Activated naive CD8-positive, alpha-beta T cell treated with anti-CD3 and anti-CD28 coated beads for 36 hours (primary cell): ENCODE measurements at places on chromosomes 12 and 14. TPM values are rescaled to one million over a fixed set of nuclear protein-coding genes. Genes with fewer than 3 reads are reported as not detected.

PTPRQ gene
- not detected for total RNA-seq

PTPN6 gene
- total RNA-seq = 457 TPM

SRRM4 gene
- not detected for total RNA-seq

GRCh38 chr14:100376751-100377171 is 53.6 kb downstream of the SLC25A47 start:
- peak overlapping the region; percentile 88 for H3K4me3 ChIP-seq
- peaks cover 35% of the 10 kb centered on the region for H3K4me1 ChIP-seq
- no peak for DNase-seq
- H3K36me3 ChIP-seq = peaks cover 39% of the 10 kb centered on the region

GRCh38 chr12:115722181-115722580 is 555.3 kb downstream of the MED13L start:
- no peak for DNase-seq
- no peaks in the 10 kb centered on the region for H3K4me1 ChIP-seq
- no peaks in the 10 kb centered on the region for H3K36me3 ChIP-seq
- H3K27me3 ChIP-seq = peaks cover 10% of the 10 kb centered on the region

- no peak overlapping the region for H3K4me3 ChIP-seq
- no peaks in the 10 kb centered on the region for H3K27me3 ChIP-seq
- H3K27ac ChIP-seq = no peak overlapping the region
- no peaks in the 10 kb centered on the region for H3K36me3 ChIP-seq
These were observed 14.1 kb downstream of the PLCZ1 start for GRCh38 chr12:18723752-18724151.

DNA sequence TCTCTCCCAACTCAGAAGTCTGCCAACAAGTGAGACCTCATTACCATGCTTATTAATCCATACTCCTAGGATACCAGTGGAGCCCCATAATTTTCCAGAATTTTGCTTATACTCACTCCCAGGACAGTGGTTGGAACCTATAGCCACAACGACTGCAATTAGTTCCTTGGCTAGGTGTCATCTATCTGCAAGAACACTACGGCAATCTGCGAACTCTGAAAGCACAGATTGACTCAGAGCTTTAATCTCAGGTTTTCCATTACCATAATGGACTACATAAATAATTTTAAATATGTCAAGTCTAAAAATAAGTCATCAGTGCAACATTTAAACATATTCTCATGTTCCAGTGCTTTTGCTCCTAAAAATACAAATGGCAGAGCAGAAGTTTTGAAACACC is 33.4 kb downstream of the TMTC3 start:
- H3K36me3 ChIP-seq = peaks cover 38% of the 10 kb centered on the region
- DNase-seq = no peak
- no peaks in the 10 kb centered on the region for H3K27me3 ChIP-seq
- no peak overlapping the region for H3K4me3 ChIP-seq
- H3K4me1 ChIP-seq = no peaks in the 10 kb centered on the region

DNA sequence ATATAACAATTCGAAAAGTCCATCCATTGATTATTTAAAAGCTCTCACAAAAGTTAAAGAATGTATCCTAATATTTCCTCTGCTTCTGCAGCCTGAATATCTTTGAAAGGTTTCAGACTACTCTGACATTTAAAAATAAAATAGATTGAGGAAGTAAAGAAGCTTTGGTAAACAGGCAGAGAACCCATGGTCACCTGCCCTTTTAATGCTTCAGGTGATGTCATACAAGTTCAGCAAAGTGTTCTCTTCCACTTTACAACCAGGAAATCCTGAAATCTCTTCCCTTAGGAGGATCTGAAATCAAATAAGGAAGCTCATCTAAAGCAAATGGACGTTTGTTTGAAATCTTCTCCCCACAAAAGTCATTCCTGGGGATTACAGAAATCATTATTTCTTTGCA is 322.4 kb downstream of the PDZRN4 start:
- H3K36me3 ChIP-seq = no peaks in the 10 kb centered on the region
- H3K4me3 ChIP-seq = no peak overlapping the region
- no peak overlapping the region for H3K27ac ChIP-seq
- peaks cover 26% of the 10 kb centered on the region for H3K27me3 ChIP-seq
- no peak for DNase-seq
- no peaks in the 10 kb centered on the region for H3K4me1 ChIP-seq

- H3K4me1 ChIP-seq = peaks cover 17% of the 10 kb centered on the region
- no peak overlapping the region for H3K27ac ChIP-seq
- H3K36me3 ChIP-seq = peaks cover 4% of the 10 kb centered on the region
- H3K4me3 ChIP-seq = no peak overlapping the region
- no peaks in the 10 kb centered on the region for H3K27me3 ChIP-seq
These were observed 31.1 kb downstream of the ATF7 start for GRCh38 chr12:53594897-53595615.

DNA sequence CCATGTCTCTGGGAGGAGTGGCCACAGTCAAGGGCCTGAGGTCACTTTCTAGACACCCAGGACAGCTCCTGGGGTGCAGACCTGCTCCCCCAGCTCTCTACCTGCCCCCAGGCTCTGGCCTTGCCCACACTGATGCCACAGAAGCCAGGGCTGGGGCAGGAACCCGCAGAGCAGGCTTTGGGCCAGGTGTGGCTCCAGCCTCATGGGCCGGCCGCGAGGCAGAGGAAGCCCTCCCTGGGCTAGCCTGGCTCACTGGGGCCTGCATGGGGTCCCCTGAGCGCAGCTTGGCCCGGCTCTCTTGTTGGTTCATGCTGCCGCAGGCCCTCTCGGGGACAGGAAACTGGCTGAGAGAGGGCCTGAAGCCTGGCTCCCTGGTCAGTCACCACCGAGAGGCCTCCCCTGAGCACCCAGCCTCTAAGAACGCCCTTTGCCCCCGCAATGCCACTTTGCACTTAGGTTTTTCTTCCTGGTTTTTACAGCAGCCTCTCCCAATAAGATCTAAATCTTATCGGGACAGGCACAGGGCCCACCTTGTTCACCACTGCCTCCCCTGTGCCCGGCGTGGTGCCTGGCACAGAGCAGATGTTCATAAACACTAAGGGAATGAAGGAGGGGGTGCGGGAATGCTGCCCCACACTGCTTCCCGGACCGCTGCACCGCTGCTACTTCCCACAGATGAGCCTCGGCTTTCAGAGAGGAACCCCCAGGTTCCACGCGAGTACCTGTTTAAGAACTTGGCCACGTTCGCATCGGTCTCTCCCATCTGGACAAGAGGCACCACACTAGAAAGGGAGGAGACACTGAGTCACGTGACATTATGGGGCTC is 14.7 kb downstream of the MMAB start:
- no peaks in the 10 kb centered on the region for H3K4me1 ChIP-seq
- H3K27me3 ChIP-seq = no peaks in the 10 kb centered on the region
- H3K36me3 ChIP-seq = peaks cover 17% of the 10 kb centered on the region
- no peak overlapping the region for H3K27ac ChIP-seq
- DNase-seq = no peak

DNA sequence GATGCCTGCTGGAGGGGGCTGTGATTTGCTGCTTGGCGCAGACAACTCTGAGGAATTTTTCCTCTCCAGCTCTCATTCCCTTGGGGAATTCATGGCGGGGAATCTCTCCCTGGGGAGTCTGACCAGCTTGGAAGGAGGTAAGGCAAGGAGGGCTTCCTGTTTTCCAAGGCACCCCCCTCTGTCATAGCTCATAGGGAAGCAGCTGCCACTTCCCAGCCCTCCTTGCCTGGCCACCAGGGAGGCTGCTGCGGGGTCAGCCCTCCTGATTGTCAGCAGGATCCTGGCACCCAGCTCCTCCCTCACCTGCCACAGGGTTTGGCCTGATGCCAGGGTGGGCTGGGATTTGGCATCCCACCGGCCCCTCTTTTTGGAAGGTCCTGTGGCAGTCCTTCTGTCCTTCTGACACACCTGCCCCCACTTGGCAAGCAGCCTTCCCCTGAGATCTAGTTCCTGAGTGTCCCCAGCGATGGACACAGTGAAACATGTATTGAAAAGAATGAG is 74.9 kb downstream of the TSPAN9 start:
- no peak overlapping the region for H3K4me3 ChIP-seq
- no peaks in the 10 kb centered on the region for H3K36me3 ChIP-seq
- peaks cover 17% of the 10 kb centered on the region for H3K27me3 ChIP-seq
- no peak for DNase-seq

DNA sequence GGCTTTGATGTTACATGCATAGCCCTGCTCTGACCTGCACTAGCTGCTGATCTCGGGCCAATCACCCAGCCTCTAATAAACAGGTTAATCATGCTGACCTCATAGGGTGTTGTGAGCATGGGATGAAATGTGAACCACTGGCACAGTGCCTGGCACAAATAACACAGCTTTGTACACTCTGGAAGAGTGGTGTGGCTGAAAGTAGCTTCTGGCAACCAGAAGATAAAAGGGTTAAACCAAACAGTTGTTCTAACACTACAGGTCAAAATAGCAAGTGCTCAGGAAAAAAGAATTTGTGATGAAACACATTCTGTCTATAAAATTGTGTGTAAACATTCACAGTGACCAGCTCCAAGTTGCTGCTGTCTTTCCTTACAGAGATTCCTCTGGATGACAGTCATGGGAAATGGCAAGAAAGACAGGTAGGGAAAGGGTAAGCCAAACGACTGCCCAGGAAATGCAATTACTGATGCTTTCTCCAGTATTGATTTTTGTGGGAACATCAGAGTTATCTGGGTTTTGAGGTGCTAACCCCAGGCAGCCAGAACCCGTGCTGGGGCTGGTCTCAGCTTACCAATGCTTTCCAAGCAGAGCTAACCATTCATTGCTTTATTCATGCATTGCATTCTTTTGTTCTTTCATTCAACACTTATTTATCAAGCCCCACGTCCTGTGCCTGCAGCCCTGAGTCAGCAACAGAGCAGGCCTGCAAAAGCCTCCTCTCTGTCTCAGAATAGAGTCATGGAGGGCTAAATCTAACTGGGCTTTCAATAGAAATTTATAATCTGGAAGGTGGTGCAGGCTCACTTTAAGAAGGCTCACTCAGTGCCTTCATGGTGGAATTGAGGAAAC is 38.1 kb upstream of the CAPRIN2 start:
- no peak overlapping the region for H3K27ac ChIP-seq
- H3K36me3 ChIP-seq = peaks cover 2% of the 10 kb centered on the region
- H3K4me3 ChIP-seq = no peak overlapping the region
- peaks cover 35% of the 10 kb centered on the region for H3K27me3 ChIP-seq
- DNase-seq = no peak
